BJ (cell line): ENCODE measurements at places on chromosomes 3 and 15.

GRCh38 chr3:195007766-195008165, 263.2 kb downstream of the XXYLT1 start:
- DNase-seq, result no peak

DNA sequence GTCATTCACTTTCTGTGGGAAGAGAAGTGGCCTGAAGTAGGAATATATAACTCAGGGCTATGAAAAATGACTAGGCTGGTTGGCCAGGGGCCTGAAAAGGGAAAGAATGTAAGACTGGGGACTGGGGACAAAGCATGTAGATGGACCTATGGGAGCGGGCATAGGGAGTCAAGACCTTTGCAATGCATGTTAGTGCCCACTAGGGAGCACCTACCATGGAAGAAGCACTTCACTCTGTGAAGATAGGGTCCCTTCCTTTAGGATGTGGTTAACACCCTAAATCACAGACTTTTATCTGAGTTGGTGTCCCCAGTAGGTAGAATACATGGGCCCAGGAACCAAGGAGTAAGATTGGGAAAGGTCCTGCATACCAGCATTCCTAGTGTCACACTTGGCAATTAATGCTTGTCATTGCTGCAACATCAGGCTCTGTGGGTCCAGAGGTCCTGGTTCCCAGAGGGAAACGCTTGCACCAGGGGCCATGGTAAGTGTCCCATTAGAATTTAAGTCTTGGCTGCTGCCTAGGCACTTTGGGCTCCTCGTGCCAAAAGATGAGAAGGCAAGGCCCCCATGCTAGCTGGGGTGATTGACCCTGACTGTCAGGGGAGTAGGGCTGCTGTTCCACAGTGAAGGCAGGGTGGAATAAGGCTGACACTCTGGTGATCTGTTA, 79.6 kb downstream of the CRYGS start:
- DNase-seq, result no peak

DNA sequence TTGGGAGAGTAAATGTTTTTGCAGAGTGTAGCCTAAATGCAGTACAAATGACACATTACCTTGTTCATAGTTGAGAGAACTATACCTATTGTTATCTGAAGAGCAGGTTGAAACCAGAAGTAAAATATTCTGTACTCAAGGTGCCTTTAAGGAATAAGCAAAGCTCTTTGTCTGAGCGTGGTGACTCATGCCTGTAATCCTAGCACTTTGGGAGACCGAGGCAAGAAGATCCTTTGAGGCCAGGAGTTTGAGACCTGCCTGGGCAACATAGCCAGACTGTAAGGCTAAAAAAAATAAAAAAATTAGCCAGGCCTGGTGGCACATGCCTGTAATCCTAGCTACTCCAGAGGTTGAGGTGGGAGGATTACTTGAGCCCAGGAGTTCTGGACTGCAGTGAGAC, 2.2 kb upstream of the RNF13 start:
- no peak for DNase-seq

DNA sequence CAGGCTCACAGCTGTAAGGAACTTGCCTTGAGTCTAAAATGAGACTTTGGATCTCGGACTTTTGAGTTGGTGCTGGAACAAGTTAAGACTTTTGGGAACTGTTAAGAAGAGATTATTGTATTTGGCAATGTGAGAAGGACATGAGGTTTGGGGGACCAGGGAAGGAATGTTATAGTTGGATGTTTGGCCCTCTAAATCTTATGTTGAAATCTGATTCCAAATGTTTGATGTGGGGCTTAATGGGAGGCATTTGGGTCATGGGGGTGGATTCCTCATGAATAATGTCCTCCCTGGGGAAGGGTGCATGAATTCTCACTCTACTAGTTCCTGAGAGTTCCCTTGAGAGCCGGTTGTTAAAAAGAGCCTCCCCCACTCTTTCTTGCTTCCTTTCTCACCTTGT, 18.5 kb upstream of the CHCHD6 start:
- no peak for DNase-seq

DNA sequence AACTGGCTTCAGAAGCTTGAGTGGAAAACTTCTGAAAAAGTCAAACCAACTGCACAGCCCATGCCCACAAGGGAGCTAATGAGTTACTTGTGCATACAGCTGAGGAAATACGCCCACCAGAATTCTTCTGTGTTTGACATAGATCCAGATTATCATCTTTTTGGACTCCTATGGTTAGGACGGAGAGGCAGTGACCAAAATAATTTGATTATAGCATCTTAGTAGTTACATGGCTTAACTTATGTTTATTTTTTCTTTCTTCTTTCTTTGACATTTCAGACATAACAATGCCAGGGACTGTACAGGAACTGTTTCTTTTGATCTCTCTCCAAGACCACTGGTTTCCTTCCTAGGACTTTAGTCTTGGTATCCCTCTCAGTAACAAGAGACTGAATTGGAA, 246.1 kb upstream of the RASGRP1 start:
- no peak for DNase-seq

DNA sequence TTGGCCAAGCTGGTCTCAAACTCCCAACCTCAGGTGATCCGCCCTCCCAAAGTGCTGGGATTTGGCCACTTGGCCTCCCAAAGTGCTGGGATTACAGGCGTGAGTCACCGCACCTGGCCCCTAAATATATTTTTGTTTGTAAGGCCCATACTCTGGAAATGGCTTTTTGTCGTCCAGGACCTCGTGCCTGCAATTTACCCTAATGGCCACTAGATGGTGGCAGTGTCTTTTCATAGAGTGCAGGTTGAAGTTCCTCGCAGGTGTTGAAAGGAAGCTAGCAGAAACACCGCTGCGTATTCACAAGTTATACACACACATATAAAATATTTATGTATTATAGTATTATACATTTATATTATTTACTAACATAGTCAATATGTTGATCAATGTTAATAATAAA, 97.2 kb downstream of the LRTM1 start:
- no peak for DNase-seq
